Umbilical cord (tissue), 2 donors: ENCODE measurements at places on chromosomes 6 and 20. TPM values are rescaled to one million over a fixed set of nuclear protein-coding genes. Genes with fewer than 3 reads are reported as not detected.

Gene MCM3
- total RNA-seq: 24.8 TPM

Gene TGM3
- not detected for total RNA-seq

Gene SLC12A5
- 9.1 TPM for total RNA-seq

Gene FAM8A1
- total RNA-seq: 39.7 TPM

DNA sequence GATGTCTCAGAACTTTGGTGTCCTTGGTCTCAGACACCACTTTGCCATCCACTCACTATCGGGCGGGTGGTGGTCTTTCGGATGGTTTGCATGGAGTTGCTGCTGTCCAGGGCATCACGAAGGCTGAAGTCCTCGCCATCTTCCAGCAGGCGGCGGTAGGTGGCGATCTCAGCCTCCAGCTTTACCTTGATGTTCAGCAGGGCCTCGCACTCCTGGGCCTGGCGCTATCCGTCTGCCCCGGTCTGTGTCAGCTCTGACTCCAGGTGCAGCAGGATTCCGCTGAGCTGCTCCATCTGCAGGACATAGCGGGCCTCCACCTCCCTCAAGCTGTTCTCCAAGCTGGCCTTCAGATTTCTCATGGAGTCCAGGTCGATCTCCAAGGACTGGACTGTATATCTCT is 36.0 kb downstream of the ZNF311 start:
- DNase-seq: no peak

- no peak for DNase-seq
Measured at GRCh38 chr6:31058128-31058894, 48.0 kb downstream of the MUC22 start.

GRCh38 chr6:133062696-133063306 is 178.4 kb upstream of the EYA4 start:
- DNase-seq: no peak

DNA sequence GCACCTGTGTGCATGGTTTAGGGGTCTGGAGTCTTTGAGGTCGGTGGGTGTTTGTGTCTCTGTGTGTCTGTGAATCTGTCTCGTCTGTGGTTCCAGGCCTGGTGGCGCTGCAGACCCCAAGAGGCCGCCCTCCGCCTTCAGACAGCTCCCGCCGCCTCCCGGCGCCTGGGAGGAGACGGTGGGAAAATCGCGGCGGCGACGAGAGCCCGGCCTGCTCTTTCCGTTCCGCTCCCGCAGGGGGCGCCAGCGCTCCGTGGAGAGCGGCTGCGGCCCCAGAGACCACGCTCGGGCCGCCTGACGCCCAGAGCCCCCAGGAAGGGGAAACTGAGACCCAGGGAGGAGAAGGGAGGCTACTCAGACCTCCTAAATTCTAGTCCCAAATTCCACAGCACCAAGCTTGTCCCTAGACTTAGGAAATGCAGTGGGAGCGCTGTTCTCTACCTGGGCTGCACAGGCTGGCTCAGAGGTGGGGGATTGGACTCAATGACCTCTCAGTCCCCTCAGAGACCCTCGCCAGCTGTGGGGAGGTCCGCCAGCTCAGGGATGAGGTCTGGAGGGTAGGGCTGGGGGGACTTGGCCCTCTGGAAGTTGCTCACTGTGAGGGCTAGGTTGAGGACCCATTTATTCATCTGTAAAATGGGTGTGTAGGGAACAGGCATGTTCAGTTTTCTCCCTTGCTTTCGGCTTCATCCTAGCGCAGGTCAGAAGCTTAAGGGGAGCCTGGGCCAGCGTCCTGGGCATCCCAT is 36.9 kb upstream of the BLCAP start:
- DNase-seq: peak; percentile 15
